ENCODE measurements at places on chromosomes 6 and 20. TPM values are rescaled to one million over a fixed set of nuclear protein-coding genes. Genes with fewer than 3 reads are reported as not detected.

SYNDIG1 gene
- not detected for total RNA-seq

- no peak for DNase-seq
Measured at GRCh38 chr6:106125925-106126435, 39.8 kb downstream of the PRDM1 start.

- DNase-seq: no peak
Measured at GRCh38 chr6:34529665-34530327, 26.3 kb downstream of the SPDEF start.

HLA-DOA gene
- 9.3 TPM for total RNA-seq

CLPSL2 gene
- total RNA-seq: not detected

CRISP3 gene
- not detected for total RNA-seq

ALDH8A1 gene
- total RNA-seq: 3.6 TPM

DNA sequence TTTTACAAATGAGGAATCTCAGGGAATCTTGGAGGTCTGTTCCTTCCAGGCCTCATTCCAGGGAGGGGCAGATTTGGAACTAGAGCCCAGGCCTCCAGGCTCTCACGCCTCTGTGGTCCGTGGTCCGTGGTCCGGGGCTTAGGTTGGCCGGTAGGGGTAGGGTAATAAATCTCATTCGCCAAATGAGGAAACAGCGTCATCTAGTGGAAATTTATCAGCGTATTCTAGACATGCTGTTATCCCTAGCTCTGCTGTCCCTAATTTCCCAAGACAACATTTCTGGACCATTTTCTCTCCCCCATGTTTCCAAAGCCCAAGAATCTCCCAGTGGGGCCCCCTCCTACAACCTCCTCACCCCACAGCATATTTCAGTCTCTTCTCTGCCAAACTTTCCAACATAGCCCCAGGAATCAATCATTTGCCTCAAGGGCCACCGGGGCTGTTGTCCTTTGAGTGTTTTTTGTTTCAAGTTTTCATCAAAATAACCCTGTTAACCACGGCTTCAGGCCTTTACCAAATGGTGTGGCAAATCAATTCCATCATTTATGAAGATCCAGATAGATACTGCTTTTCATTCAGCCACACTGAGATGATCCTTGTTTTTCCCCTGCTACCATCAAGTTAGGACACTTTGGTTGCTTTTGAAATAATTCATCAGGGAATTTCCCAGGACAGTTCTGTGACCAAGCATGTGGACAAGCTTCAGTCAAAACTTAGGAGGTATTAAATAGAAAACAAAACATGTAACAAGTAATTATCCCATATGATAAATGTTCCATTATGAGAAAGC lies 126.8 kb downstream of the ALDH8A1 start:
- DNase-seq: no peak

DNA sequence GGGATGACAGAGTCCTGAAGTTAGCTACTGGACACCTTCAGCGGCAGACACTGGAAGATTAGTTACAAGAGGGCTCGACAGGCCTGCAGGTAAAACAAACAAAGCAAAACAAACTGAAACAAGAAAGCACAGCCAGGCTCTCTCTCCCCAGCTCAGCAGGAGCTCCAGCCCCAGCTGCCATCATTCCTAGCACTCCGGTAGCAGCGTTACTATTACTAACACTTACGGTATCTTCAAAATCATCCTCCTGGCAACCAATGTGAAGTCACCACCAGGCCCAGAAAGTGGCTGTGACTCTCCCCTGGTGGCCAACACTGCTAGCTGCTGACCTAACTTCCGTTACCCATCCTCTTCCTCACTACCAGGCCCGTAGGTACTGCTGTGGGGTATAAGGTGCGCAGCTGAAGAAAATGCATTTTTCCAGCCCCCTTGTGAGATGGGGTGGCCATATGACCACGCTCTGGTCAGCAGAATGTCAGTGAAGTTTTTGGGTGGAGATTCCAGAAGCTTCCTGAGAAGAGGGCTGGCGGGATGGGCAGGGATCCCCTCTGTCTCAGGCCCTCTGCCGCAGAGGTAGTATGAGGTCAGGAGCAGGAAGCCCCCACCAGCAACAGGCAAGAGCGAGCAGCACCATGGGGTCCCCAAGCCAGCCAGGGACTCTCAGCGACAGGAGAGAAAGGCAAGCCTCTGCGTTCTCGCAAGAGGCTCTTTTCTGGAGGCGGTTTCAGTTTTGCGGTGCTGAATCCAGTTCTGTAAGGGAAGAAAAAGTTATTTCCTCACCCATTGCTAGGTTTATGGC lies 37.4 kb upstream of the TBXT start:
- no peak for DNase-seq

DNA sequence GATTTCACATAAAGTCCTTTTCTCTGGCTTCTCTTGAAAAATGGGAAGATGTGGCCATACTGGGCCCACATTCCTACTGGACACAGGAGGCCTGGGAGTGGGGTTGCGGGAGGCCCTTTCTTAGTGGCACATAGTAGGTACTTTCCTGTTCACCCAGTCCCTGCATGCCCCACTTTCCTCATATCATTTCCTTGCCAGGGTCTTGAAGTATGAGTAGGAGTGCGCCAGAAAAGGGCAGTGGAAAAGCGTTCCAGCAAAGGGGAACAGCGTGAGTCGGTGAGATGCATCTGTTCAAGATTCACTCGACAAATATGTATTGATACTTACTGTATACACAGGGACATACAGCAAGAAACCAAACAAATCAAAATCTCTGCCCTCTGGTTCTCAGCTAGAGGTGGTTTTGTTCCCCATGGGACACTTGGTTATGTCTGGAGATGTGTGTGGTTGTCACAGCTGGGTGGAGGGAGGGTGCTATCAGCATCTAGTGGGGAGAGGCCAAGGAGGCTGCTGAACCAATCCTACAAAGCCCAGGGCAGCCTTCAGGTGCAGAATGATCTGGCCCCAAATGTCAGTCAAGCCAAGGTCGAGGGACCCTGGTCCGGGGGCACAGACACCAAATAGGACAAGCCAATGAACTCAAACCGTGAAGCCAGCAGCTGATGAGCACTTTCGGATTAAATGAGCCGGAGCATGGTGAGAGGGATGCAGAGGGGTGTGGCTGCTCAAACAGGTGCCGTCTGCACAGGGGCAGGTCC lies 151.4 kb downstream of the CEBPB start:
- DNase-seq: no peak

SNAI1 gene
- total RNA-seq: 0.95 TPM

DNA sequence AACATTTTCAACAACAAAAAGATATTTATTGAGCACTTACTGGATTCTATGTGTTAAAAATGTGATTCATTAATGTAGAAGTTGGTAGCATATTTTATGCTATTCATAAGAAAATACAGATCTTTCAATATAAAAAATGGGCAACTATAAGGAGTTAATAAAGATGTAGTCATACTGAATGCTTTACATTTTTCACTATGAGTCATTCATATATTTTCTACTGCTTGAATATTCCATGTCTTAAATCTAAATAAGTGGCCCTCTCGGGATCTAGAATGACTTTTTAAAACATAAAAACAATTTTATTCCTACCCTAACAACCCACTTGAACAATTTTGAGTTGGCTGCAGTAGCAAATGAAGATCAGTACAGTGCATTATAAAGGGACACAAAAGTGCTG lies 362.1 kb downstream of the PHF3 start:
- DNase-seq: no peak

- no peak for DNase-seq
Measured at GRCh38 chr20:52104546-52105441, 86.8 kb downstream of the ZFP64 start.

DNA sequence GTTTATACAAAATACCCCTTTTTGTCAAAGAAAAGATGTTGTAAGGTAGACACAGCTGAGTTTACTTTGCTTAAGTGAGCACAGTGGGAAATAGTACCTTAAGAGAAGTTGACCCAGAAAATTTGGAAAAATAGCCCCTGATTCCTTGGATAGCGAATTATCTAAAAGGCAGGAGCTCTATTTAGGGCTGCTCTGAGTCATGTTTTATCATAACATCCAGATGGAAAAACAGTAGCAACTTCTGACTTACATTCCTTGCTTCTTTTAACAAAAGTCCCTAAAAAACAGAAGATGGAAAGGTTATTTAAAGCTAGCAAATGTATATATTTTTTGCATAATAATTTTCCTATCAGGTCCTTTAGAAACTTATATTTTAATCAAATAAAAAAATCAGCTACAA lies 59.0 kb downstream of the THEMIS start:
- DNase-seq: no peak

GRCh38 chr6:40395066-40395697 lies 192.0 kb downstream of the LRFN2 start:
- DNase-seq: no peak

SPTLC3 gene
- 0.20 TPM for total RNA-seq

FAM217A gene
- total RNA-seq: not detected

DNA sequence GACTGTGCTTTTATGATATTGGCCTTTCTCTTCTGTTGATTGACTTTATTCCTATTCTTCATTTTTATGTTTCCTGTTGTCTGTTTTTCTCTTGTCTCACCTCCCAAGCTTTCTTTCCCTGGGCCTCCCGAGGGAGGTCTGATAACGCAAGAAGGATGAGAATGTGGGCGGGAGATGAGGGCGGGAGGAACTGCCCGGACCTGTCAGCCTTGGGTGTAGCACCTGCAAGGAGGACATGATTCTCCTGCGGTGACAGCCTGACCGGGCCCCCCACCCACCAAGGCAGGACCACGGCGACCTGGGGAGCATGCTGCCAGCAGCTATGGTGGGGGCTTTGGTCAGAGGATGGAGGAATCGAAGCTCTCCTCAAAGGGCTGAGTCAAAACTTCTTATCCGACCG lies 86.9 kb downstream of the PLEKHG1 start:
- DNase-seq: no peak

EPB41L1 gene
- total RNA-seq: 2.0 TPM

GRCh38 chr6:7215798-7216231 lies 97.2 kb downstream of the SSR1 start:
- no peak for DNase-seq

DNA sequence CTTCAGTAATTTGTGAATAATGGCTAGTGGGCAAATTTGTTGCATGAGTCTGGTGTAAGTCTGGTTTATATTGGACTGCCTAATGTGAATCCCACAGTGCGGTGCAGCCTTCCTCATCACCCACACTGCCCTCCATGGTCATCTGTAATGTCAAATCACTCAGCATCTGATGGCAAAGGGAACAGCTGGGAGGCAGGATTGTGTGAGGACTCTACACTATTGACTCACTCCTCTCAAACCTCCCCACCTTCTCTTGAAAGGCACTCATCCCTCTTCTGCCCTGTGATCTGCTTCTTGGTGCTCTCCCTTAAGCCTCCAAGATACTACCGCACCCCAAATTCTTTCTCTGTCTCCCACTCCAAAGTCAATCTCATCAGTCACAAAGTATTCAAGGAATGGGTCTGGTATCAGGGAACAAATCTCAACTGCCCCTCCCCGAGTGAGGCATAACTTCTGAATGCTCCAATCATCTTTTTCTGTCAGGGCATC lies 146.0 kb upstream of the BEND6 start:
- DNase-seq: no peak

DNA sequence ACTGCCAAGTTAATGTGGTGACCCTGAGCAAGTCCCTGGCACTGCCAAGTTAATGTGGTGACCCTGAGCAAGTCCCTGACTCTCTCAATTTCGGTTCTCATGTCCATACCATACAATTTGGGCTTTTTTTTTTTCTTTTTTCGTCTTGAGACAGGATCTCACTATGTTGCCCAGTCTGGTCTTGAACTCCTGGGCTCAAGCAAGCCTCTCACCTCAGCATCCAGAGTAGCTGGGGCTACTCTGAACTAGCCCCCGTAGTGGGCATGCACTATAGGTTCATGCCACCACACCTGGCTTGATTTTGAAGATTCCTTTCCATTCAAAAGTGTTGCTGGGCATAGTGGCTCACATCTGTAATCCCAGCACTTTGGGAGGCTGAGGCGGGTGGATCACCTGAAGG lies 100.0 kb upstream of the FOXP4 start:
- no peak for DNase-seq

WFDC9 gene
- total RNA-seq: not detected

- DNase-seq: no peak
Measured at GRCh38 chr6:10136636-10137035, 278.2 kb downstream of the TFAP2A start.

GRCh38 chr20:14800707-14801425 lies 463.5 kb upstream of the FLRT3 start:
- no peak for DNase-seq
